ENCODE measurements at places on chromosomes 2 and 18.

DNA sequence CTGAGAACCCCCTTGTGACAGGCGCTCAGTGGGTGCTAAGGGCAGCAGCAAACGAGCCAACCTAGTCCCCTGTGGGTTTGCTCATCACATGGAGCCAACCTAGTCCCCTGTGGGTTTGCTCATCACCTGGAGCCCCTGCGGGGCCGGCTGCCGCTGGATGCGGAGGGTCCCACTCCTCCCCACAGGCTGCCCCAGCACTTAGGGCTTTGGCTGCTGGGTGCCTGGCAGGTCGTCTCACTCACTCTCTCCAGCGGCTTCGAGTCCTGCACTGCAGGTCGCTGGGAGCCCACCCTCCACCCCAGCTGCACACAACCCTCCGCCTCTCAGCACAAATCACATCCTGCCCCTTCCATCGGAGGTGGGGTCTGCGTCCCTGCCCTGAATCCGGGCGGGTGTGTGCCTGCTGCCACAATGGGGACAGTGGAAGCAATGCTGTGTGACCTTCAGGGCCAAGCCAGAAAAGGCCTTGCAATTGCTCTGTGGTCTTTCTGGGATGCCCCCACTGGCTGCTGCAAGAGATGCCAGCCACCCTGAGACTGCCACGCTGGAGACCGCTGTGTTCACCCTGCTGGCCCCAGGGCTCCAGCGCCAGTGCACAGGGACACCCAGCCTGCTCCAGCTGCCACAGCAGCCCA is 248.1 kb upstream of the SALL3 start:
- no peak for DNase-seq

GRCh38 chr18:24502667-24503523 is 42.5 kb downstream of the HRH4 start:
- no peak for DNase-seq

- DNase-seq: no peak
Measured at GRCh38 chr2:105301646-105302045, 27.9 kb downstream of the TGFBRAP1 start.

DNA sequence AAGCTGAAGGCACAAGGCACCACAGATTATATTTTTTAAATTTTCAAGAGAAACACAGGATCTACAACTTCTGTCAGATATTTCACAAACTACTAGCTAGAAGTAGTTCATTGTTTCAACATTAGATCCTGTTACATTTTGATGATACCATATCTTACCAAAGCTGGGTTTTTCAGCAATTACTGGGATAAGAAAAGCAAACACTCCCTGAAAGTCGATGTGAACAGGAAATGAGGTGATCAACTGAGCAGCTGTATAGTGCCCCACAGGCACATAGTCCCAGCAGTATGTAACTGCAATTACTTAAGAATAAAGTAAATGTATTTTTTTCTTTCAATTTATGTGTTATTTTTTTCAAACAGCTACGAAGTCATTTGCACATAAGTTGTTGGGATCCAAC is 103.5 kb downstream of the DNER start:
- peak; percentile 64 for DNase-seq

- DNase-seq: no peak
Measured at GRCh38 chr2:45729753-45730512, 78.5 kb downstream of the PRKCE start.

GRCh38 chr2:134630504-134631159 is 88.2 kb downstream of the TMEM163 start:
- no peak for DNase-seq

GRCh38 chr18:79975043-79975442 is 10.6 kb downstream of the HSBP1L1 start:
- no peak for DNase-seq

GRCh38 chr2:143451642-143452281 is 322.5 kb downstream of the ARHGAP15 start:
- DNase-seq: no peak

GRCh38 chr2:179954026-179954425 is 53.1 kb downstream of the CWC22 start:
- no peak for DNase-seq

- no peak for DNase-seq
Measured at GRCh38 chr2:113135317-113135716, 7.9 kb downstream of the IL1RN start.

GRCh38 chr18:47036927-47037578 is 1.6 kb upstream of the ELOA2 start:
- no peak for DNase-seq

GRCh38 chr2:210577263-210578071 is 21.1 kb downstream of the CPS1 start:
- no peak for DNase-seq

DNA sequence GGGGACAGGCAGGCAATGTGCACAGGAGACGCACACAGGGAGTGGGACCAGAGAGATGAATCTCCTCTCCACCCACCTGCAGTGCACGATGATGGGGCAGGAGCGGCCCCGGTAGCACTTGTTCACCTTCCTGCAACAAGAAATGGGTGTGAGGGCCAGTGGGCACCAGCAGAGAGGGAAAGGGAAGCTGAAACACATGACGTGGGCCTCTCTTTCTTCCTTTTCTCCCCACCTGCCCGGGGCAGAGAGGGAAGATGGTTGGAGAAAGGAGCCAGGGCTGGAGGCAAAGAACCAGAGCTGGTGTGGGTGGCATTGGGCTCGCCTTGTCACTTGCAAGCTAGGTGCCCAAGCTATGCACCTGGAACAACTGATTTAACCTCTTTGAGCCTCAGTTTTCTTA is 12.2 kb downstream of the DNAJB2 start:
- no peak for DNase-seq

DNA sequence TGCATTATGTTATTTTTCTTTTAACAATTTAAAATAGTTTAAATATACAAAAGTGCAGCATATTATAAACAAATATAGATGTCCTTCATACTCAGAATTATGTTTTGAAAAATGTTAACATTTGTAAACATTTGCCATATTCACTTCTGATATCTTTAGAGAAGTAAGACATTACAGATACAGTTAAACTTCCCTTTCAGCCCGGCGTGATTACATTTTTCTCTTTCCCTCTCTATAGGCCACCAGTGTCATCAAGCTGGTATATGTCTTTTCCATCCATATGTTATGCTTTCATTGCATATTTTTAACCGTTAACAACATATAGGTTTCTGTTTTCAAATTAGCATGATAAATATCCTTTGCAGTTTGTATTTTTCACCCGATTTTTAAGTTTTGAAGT is 27.1 kb downstream of the TTC39C start:
- DNase-seq: no peak

DNA sequence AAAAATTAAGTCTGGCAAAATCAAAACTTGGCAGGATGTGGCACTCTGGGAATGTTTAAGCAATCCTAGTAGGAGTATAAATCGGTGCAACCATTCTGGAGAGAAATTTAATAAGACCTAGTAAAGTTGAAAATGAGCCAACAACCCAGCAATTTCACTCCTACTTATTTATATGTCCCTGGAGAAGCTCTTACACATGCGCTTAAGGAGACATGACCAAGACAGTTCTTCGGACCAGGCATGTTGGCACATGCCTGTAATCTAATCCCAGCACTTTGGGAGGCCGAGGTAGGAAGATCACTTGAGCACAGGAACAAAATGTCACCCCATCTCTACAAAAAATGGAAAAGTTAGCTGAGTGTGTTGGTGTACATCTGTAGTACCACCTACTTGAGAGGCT is 374.6 kb upstream of the LYPD1 start:
- no peak for DNase-seq

DNA sequence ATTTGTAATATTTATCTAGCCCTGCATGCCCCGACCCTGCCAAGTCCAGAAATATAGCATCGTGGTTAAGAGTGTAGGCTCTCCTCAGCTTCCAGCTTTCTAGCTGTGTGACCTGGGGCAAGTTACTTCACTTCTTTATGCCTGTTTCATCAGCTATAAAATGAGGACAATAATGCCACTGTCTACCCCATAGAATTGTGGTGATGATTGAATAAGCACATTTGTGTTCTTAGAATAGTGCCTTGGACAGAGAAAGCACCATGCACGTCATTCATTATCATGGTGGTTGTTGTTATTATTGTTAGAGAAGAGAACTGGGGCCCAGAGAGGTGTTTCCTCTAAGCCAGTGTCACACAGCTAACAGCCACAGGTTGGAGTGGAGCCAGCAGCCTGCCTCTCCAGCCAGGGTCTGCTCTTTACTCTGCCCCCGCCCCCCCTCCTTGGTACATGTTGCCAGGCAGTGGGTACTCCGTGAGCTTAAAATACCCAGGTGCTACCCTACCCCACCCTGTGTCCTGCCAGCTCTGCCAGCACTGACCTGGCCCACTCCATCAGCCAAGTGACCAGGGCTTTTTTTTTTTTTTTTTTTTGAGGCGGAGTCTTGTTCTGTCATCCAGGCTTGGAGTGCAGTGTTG is 202.1 kb downstream of the CTIF start:
- no peak for DNase-seq

GRCh38 chr18:13456736-13457271 is 238.2 kb downstream of the LDLRAD4 start:
- DNase-seq: no peak

DNA sequence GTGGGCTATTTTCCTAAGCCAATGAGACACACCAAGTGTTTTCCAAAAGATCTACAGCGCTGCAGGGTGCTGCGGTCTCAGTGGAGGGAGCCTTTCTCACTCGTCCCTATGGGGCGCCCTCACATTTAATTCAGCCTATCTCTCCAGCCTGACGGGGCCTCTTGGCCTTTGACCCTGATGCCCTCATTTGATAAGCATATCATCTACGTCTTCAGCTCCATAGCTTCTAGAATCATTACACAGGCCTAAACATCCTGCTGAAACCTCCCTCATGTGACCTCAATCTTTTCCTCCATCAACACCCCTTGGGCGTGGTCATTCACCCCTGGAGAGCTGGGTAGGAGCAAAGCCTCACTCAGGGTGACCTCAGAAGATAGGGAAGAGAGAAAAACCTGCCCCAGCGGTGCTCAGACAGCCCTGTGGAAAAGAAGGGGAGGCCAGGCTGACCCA is 57.4 kb downstream of the CYP26B1 start:
- DNase-seq: no peak

- DNase-seq: no peak
Measured at GRCh38 chr2:206474099-206474498, 30.8 kb downstream of the ADAM23 start.

- peak; percentile 16 for DNase-seq
Measured at GRCh38 chr18:21444465-21445212, 155.9 kb downstream of the ESCO1 start.

GRCh38 chr2:79640001-79640400 is 127.2 kb downstream of the CTNNA2 start:
- DNase-seq: no peak

GRCh38 chr18:36127836-36128529 is 1.2 kb downstream of the SLC39A6 start:
- DNase-seq: no peak

- DNase-seq: no peak
Measured at GRCh38 chr2:159880729-159881128, 82.7 kb upstream of the CD302 start.

GRCh38 chr2:49226360-49226759 is 72.0 kb upstream of the FSHR start:
- DNase-seq: peak; percentile 65

GRCh38 chr2:197259470-197259999 is 51.0 kb downstream of the ANKRD44 start:
- DNase-seq: no peak

- no peak for DNase-seq
Measured at GRCh38 chr2:235897992-235898391, 270.2 kb downstream of the GBX2 start.

- no peak for DNase-seq
Measured at GRCh38 chr2:223648755-223649154, 46.6 kb upstream of the SCG2 start.

DNA sequence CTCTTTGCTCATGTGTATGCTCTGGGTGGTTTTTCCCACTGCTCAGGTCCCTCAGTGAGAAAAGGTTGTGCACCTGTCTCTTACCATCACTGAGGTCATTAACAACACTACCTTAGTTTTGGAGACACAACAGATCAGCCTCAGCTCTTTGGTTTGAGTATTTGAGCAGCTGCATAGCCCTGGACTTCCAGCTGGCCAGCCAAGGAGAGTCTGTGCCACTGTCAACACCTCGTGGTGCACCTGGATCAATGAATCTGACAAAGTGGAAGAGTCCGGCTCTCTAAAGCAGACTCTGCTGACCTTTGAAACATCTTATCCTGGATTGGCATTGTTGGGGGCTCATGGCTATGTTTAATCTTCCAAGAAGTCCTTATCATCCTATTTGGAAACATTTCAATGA is 30.0 kb downstream of the SERPINB8 start:
- no peak for DNase-seq

- no peak for DNase-seq
Measured at GRCh38 chr2:172437419-172438341, 10.3 kb downstream of the ITGA6 start.

DNA sequence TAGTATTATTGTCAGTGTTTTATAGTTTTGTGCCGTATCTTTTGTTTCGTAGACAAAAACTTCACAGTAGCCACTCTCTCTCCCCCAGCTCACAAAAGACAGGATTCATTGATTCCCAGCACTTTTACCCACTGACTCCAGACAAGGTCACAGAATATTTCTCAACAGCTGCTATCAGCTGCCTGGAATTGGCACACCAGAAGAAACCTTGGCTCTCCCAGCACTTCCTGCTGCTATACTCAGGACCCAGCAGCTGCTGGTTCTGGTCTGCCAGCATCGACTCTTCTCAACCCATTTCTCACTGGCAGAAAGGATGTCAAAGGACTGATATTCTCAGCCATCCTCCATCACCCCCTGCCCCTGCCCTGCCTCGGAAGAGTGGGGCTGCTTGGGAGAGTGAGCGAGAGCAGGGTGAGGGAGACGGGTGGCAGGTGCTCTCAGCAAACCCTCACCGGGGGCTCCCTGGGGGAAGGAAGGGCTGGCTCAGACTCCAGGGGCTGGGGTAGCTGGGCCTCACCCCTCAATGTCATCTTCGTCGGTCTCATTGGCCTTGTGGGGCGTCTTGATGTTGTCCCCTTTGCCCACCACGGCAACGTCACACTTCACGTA is 6.1 kb upstream of the OTOF start:
- peak; percentile 23 for DNase-seq

GRCh38 chr2:33810046-33810835 is 211.1 kb upstream of the FAM98A start:
- DNase-seq: peak; percentile 53

- DNase-seq: no peak
Measured at GRCh38 chr2:105626212-105626965, 118.3 kb upstream of the NCK2 start.

GRCh38 chr2:59744436-59744835 is 809.0 kb downstream of the BCL11A start:
- no peak for DNase-seq

All from MG63 (cell line).